ENCODE measurements at places on chromosomes 3 and 15.
A peak's percentile ranks its signal among the peaks of the same experiment; 100 is the strongest.

- DNase-seq: no peak
Observed at GRCh38 chr15:90124507-90124906, 22.2 kb upstream of the IDH2 start.

DNA sequence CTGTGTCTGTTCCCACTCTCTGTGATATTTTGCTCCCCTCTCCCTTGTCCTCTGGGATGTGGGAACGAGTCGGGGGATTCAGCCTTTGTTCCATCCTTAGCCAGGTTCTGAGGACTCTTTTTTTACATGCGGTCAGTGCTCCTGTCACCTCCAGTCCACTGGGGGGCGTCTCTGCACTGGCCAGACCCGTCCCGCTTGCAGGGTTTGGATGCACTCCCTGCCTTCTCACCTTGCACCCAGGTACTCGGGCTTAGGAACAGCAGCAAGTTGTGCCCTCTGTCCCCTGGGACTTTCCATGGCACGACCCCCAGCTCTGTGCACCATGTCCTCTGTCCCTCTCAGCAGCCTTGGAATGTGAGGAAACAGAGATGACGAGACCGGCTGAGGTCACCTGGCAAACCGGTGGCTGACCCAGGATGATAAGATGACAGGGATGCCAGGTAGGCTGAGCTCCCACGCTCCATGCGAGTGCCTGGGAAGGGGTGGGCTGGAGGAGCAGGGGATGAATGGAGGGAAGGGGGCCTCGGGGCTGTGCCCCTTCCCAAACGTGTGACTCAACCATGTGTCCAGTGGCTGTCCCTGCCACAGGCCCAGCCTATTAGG, 27.3 kb upstream of the FGD5 start:
- peak; percentile 38 for DNase-seq

DNA sequence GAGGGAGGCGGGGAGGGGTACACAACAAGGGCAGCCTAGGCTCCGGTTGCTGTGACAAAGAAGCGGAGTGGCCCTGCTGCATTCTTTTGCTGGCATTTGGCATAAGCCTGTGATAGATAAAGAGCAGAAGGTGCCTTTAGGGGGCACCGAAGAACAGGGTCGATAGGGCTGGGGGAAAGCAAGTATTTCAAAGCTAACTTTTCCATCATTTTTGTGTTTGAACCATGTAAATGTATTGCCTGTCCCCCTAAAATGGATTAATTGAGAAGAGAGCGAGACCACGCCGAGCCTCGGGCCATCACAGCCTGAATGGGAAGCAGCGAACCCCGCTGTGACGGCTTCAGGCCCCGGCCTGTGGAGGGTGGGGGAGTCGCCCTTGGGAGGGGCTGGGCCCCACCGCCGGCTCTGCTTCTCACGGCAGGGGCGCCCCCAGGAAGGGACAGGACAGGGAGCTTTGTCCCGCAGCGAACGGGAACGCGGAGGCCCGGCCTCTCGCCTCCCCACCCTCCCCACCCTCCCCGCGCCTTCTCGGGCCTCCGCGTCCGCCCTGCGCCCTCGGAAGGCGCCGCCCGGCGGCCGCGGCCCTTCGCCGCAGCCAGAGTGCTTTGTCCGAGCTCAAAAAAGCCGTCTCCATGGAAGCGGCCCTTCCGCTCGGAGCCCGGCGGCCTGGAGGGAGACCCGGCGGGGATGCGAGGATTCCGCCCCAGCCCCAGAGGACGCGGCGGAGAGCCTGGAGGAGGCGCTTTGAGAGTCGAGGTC, 32.4 kb upstream of the ALDH1L1 start:
- DNase-seq: peak; percentile 51

GRCh38 chr3:39191111-39191510, 1.3 kb downstream of the XIRP1 start:
- no peak for DNase-seq

- DNase-seq: no peak
Observed at GRCh38 chr3:36852071-36852470, 87.7 kb upstream of the DCLK3 start.
